ENCODE measurements at places on chromosomes 11 and 22. TPM values are rescaled to one million over a fixed set of nuclear protein-coding genes. Genes with fewer than 3 reads are reported as not detected.
A peak's percentile ranks its signal among the peaks of the same experiment; 100 is the strongest.

DNA sequence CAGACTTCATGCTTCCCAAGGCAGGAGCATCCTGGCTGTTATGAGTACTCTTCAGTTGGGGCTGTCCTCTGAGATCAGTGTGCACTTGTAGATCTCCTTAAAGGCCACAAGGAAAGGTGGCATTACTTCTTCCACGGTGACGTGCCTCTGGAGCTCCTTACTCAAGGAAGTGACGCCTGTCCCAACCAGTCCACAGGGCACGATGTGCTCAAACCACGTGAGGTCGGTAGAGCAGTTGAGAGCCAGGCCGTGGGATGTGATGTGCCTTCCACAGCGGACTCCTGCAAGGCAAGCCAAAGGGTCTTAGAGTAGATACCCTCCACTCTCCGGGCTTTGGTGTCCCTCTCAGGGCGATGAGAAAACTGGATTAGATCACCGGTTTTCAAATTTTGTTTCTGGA, 1.4 kb downstream of the LIPT2 start:
- DNase-seq = no peak

GRCh38 chr11:120952461-120953434, 71.2 kb upstream of the TBCEL start:
- peak; percentile 79 for DNase-seq

- peak; percentile 77 for DNase-seq
Observed at GRCh38 chr22:17774206-17774925, at the start of gene BID. BID (minus strand) TSS chr22:17774469; CDS start chr22:17750116, 24,353 bp downstream.

- DNase-seq = no peak
Observed at GRCh38 chr22:20965888-20966855, 883 bp upstream of the AIFM3 start.

DNA sequence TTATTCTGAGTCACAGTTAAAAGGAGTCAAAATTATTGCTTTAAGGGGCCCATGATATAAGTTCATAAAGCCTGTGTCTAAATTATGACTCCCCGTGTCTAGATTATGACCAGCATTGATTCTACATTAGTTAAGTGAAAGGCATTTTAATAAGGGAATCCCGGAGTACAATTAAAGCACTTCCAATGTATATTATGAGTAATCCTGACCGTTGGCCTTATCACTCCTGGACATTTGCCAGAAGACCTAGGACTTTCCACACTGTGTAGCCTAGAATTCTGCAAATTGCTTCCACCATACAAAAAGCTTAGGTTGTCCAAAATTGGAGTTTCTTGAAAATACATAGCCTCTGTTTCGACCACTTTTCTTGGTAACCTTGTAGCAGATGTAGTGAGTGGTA, 1292.6 kb downstream of the LRRC4C start:
- no peak for DNase-seq

- DNase-seq = no peak
Observed at GRCh38 chr11:27280140-27280539, 82.9 kb downstream of the CCDC34 start.

GRCh38 chr11:76318744-76319384, 62.1 kb downstream of the THAP12 start:
- peak; percentile 89 for DNase-seq

GRCh38 chr11:72452495-72452894, 18.2 kb upstream of the CLPB start:
- no peak for DNase-seq

DNA sequence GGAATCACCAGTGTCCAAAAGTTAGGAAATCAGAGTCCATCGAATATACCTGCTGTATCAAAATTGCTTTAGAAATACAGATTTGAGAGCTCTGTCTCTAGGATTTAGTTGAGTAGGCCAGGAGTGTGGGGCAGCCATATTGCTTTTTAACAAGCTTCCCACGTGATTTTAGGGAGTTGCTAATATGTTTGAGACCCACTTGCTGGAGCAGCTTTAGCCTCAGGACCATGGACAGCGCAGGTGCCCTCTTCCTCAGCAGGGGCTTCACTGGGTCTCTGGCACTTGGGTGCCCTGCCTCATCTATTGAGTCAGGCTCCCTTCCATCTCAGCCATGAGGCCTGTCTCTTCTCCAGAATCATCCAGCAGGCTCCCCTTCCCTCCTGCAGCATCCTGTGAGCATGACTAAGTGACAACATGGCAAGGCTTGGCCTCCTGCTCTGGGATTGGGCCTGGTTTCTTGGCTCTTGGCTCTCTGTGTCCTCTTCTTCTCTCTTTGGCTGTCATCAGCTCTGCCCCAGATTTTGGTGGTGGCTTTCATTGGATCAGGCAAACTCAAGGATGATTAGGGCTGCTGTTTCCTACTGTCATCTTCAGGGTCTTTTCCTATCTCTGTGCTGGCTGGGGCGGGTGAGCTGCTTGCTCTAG, 70.0 kb downstream of the SGSM1 start:
- no peak for DNase-seq

DNA sequence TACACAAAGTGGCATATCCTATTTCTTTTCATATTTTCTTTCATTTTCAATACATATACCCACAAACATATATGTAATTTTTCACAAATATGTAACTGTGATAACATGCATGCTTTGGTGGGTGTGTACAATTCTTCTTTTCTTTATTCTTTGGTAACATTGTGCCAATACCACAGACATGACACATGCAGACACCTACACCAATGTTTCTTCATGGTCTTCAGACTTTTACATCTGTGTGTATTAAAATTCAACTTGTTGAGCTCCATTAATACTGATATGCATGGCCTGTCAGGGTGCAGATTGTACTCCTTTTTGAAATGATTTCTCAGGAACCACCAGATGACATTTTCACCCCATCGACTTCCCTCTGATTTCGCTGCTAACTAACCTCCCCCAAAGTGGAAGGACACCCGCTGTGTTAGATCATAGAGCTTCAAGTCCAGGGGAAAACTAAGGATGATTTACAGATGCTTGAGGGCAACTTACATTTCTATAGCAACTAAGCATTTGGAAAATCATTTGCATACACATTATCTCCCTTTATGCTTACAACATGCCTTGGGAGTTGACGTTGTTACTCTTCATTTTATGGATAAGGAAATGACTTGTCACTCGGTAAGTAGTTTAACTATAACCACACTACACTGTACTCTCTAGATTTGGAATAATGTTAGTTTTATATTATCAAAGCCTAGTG, 10.5 kb upstream of the PANX3 start:
- DNase-seq = no peak

DNA sequence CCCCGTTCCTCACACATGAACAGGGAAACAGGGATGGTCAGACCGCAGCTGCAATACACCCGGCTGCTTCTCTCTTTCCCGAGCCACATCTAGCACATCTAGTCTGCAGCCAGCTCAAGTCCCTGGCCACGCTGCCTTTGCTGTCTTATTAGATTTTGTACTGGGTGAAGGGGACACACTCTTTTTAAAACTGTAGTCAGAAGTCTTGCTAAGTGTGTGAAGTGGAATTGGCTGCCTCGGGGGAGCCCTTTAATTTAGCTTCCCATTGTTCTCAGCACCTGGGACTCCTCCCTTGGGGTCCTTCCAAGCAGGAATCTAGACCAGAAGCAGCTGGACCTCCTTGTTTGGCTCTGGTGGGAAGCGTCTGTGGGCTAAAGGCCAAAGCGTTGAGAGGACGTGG, 420.0 kb downstream of the CTTN start:
- no peak for DNase-seq

DNA sequence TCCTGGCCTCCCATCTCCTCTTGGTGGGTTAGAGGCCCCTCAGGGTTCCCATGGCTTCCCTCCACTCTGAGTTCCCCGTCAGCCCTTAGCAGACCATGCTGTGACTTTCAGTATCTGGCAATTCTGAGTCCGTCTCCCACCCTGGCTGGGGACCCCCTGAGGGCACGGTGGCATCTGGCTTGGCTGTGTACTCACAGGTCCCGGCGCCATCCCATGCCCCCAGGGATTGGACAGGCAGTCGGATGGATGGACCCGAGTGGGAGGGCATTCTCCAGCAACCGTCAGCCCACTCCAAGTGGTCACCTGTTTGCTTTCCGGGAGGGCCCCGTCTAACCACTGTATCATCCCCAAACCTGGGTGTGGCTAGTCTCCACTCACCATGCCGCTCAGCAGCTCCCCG, 24.0 kb upstream of the ABCC8 start:
- no peak for DNase-seq

GRCh38 chr11:1879941-1880720, 11.6 kb downstream of the PRR33 start:
- DNase-seq = no peak

DNA sequence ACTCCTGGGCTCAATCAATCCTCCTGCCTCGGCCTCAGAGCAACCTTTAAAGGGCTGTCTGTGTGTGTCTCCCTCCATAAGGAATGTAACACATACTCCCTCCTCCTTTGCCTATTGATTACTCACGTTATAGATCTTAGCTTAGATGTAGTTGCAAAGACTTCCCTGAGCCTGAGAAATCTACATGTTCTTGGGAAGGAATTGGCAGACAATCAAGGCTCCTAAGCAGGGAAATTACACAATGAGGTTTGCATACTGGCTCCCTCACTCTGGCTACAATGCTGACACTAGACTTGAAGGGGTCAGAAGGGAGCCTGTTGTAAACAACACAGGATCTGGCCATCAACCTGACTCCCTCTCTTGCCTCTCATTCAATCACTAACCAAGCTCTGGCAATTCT, 5.2 kb upstream of the OLFML1 start:
- no peak for DNase-seq

DNA sequence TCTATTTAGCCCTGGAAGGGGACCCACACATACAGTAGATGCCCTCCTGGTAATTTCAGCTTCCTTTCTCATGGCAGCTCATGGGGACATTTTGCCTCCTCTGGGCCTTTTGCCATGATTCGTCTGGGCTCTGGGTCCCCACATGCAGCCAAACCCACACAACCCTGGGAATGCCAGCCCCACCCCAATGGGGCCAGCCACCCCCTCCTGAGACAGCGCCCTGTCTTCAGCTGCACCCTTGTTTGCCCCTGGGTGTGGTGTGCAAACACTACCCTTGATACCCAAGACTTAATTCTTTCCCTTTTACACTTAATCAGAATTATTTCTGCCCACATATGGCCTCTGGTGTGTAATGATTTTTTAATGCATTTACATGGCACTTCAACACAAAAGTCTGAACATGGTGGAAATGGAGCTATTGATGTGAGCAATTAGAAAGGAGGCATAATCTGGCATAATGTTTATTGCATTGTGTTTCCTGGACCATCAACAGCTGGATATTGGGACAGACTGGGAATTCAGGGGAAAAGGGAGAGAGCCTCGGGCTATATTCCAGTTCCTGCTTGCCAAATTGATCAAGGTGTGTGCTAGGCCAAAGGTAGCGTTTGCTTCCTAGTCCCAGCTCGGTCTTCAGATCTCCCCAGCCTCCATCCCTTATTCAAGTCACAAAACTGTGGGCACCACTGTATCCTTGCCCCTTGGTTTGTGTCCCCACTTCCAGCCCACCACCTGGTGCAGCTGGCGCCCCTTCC, 85.0 kb upstream of the ANO1 start:
- peak; percentile 67 for DNase-seq

GRCh38 chr22:31662668-31663037, 638 bp upstream of the PISD start:
- DNase-seq = no peak

- no peak for DNase-seq
Observed at GRCh38 chr11:57214098-57214417, 23.0 kb downstream of the APLNR start.

DNA sequence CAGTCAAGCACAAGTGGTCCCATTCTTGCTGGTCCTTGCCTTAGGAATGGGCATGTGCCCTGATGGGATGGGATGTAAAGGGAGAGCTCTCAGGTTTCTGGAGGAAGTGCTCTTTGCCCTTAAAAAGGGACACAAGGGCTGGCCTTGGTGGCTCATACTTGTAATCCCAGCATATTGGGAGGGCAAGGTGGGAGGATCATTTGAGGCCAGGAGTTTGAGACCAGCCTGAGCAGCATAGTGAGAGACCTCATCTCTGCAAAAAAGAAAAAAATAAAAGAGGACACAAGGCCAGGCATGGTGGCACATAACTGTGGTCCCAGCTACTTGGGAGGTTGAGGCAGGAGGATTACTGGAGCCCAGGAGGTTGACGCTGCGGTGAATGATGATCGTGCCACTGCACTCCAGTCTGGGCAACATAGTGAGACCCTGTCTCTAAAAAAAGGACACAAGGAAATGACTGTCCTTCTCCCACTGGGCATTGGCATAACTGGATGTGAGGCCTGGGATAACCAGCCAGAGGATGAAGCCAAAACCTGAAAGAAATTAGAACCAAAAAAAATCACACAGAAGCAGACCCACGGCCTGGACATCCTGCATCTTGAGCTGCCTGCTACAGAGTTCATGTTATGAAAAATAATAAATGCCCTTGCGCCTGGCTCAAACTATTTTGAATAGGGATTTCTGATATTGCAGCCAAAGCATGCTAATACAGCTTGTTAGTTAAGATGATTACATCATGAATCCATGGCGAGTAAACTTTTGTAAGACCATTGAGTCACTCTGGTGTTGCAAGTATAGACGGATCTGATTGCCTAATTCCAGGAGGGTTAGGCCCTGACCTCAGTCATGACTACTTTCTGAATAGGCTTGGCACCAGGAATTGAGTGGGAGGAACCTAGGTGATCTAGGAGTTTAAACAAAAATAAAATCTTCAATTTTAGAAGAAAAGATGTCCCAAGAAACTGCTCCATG, 12.9 kb upstream of the CRKL start:
- DNase-seq = no peak

- DNase-seq = no peak
Observed at GRCh38 chr22:28006271-28006670, 87.2 kb upstream of the PITPNB start.

DNA sequence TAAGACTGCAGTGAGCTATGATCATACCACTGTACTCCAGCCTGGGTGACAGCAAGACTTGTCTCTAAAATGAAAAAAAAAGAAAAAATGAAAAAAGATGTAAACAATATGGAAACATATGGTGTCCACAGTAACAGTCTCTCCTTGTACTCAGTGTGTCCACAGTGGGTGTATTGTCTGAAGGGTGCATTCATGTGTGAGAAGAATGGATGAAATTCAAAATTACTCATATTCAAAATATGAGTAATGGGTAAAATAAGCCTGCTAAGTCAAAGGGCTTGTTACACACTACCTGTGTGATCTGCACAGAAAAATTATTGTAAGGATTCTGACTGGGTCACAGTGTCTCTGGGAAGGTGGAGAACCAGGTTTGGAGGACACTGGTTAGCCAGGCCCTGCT, 26.9 kb downstream of the PPFIA1 start:
- DNase-seq = no peak

GRCh38 chr11:62602141-62603071, 741 bp upstream of the MTA2 start:
- DNase-seq = peak; percentile 77

B4GALNT4 gene
- total RNA-seq = 12.5 TPM

P4HA3 gene
- not detected for total RNA-seq

LRP4 gene
- total RNA-seq = 51.1 TPM

MICALL1 gene
- 49.0 TPM for total RNA-seq

HPX gene
- 2.2 TPM for total RNA-seq

HEPN1 gene
- not detected for total RNA-seq

KCNQ1OT1 gene
- total RNA-seq = 6.2 TPM

ABCC8 gene
- 15.4 TPM for total RNA-seq

CECR2 gene
- 5.0 TPM for total RNA-seq

TRIM44 gene
- 50.1 TPM for total RNA-seq

MS4A13 gene
- not detected for total RNA-seq

Data from Peyer's patch (tissue), 4 donors.